T-cell (primary cell): ENCODE measurements at places on chromosomes 6 and 20. TPM values are rescaled to one million over a fixed set of nuclear protein-coding genes. Genes with fewer than 3 reads are reported as not detected.

Gene TCP11
- total RNA-seq, result not detected

Gene PACRG
- 0.20 TPM for total RNA-seq

Gene OR2H2
- not detected for total RNA-seq

Gene PGM3
- 18.8 TPM for total RNA-seq

Gene SCAND1
- 63.0 TPM for total RNA-seq

Gene TPMT
- total RNA-seq, result 6.5 TPM

Gene ERVFRD-1
- 0.10 TPM for total RNA-seq

Gene CDSN
- total RNA-seq, result not detected

Gene GHRH
- not detected for total RNA-seq

Gene TSBP1
- total RNA-seq, result not detected

GRCh38 chr20:35264755-35265154 lies 13.2 kb downstream of the MMP24OS start:
- peaks cover 43% of the 10 kb centered on the region for H3K36me3 ChIP-seq
- no peak overlapping the region for H3K4me3 ChIP-seq
- H3K4me1 ChIP-seq, result no peaks in the 10 kb centered on the region
- no peak overlapping the region for H3K27ac ChIP-seq
- no peak for DNase-seq

GRCh38 chr6:133501675-133502270 lies 260.6 kb downstream of the EYA4 start:
- no peaks in the 10 kb centered on the region for H3K4me1 ChIP-seq
- H3K36me3 ChIP-seq, result no peaks in the 10 kb centered on the region
- no peaks in the 10 kb centered on the region for H3K27me3 ChIP-seq

- DNase-seq, result peak; percentile 40
- H3K4me3 ChIP-seq, result peak overlapping the region; percentile 90
- H3K36me3 ChIP-seq, result no peaks in the 10 kb centered on the region
- H3K27ac ChIP-seq, result peak overlapping the region; percentile 77
Observed at GRCh38 chr6:37171201-37171969, 1.4 kb downstream of the PIM1 start.

- DNase-seq, result peak; percentile 16
- no peak overlapping the region for H3K4me3 ChIP-seq
- no peaks in the 10 kb centered on the region for H3K36me3 ChIP-seq
- peaks cover 22% of the 10 kb centered on the region for H3K4me1 ChIP-seq
Observed at GRCh38 chr6:134529921-134530320, 212.0 kb upstream of the SGK1 start.

DNA sequence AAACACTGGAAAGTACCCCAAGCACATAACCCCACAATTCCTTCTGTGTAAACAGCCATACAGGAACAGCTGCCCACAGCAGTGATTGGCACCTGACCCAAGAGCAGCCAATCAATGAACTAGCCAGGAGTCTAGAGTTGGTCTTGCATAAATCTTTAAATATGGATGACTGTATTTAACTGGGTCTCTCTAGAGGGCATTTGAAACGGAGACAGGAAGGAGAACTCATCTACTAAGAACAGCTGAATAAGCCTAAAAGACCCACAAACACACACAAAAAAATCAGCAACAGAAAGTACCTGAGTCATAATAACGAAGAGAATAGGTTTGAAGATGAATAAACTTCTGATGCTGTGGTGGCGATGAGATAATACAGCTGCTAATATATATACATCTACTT lies 49.0 kb upstream of the ASF1A start:
- no peaks in the 10 kb centered on the region for H3K27me3 ChIP-seq
- DNase-seq, result no peak
- H3K4me1 ChIP-seq, result no peaks in the 10 kb centered on the region

GRCh38 chr6:79066330-79066729 lies 11.7 kb downstream of the PHIP start:
- no peak overlapping the region for H3K4me3 ChIP-seq
- no peak overlapping the region for H3K27ac ChIP-seq
- no peak for DNase-seq
- peaks cover 10% of the 10 kb centered on the region for H3K36me3 ChIP-seq
- H3K4me1 ChIP-seq, result no peaks in the 10 kb centered on the region
- H3K27me3 ChIP-seq, result no peaks in the 10 kb centered on the region

DNA sequence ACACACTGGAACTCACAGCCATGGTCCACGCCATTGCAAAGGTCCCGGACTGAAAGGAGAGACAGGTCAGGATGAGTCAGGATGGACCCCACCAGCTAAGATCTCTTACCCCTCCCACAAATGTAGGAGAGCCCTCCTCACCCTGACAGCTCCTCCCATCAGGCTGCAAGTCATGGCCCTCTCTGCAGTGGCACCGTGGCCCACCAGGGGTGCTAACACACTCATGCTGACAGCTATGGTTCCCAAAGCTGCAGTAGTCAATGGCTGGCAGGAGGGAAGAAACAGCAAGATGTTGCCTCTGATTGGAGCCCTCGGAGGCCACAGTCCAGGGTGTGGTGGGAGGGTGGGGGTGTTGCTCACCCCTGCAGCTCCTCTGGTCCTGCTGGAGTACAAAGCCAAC lies 5.7 kb upstream of the RBPJL start:
- no peak for DNase-seq
- H3K27me3 ChIP-seq, result peaks cover 46% of the 10 kb centered on the region
- no peak overlapping the region for H3K4me3 ChIP-seq
- H3K36me3 ChIP-seq, result no peaks in the 10 kb centered on the region
- no peaks in the 10 kb centered on the region for H3K4me1 ChIP-seq

- no peak overlapping the region for H3K4me3 ChIP-seq
- no peaks in the 10 kb centered on the region for H3K36me3 ChIP-seq
- H3K27ac ChIP-seq, result no peak overlapping the region
- peak; percentile 3 for DNase-seq
- no peaks in the 10 kb centered on the region for H3K27me3 ChIP-seq
- no peaks in the 10 kb centered on the region for H3K4me1 ChIP-seq
Observed at GRCh38 chr6:140671926-140672325, 1297.5 kb upstream of the CITED2 start.

- H3K4me3 ChIP-seq, result no peak overlapping the region
- no peak for DNase-seq
- no peaks in the 10 kb centered on the region for H3K36me3 ChIP-seq
- H3K4me1 ChIP-seq, result no peaks in the 10 kb centered on the region
- H3K27me3 ChIP-seq, result peaks cover 2% of the 10 kb centered on the region
Observed at GRCh38 chr20:17752459-17752858, 52.7 kb downstream of the BANF2 start.

DNA sequence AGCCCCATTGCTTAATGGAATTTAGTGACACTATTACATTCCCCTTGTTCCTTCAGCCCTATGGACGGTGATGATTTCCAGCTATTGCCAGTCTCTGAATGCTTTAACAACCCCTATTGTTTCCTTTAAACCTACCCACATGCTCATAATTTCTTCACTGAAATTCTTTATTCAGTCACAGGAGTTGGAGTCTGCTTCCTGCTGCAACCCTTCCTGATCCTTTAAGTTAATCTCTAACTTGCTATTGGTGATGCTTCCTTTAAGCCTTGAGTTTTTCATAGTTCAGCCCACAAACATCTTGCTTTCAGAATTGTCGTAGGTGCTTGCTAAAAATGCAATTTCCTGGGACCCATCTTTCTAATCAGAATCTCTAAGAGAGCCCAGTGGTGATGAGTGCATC lies 66.3 kb upstream of the TNFAIP3 start:
- no peaks in the 10 kb centered on the region for H3K36me3 ChIP-seq
- H3K27ac ChIP-seq, result no peak overlapping the region
- no peak overlapping the region for H3K4me3 ChIP-seq
- H3K4me1 ChIP-seq, result peaks cover 22% of the 10 kb centered on the region
- DNase-seq, result no peak

DNA sequence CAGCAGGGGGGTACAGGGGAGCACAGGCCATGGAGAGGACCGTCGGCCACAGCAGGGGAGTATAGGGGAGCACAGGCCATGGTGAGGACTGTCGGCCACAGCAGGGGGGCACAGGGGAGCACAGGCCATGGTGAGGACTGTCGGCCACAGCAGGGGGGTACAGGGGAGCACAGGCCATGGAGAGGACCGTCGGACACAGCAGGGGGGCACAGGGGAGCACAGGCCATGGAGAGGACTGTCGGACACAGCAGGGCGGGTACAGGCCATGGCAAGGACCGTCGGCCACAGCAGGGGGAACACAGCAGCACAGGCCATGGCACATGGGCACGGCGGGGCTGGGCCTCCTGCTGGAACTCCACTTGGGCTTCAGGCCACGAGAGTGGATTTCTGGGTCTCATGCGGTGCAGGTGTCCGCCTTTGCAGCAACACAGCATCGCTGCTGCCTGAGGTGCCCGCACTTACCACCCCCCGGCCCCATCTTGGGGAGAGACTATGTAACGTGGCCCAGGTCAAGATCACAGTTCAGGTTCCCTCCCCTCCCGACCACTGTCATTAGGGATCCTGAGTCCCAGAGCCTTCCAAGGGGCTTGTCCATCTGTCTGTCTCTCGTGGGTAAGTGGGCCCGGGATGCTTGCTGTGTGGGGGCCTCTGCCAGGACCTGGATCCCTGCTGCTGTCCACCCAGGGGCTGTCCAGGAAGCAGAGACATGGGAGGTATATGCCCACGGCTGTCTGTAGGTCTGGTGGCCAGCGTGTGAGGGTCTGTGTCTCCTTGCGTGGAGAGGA lies 2.5 kb downstream of the NPBWR2 start:
- H3K27me3 ChIP-seq, result no peaks in the 10 kb centered on the region
- DNase-seq, result no peak
- H3K27ac ChIP-seq, result no peak overlapping the region
- peaks cover 2% of the 10 kb centered on the region for H3K4me1 ChIP-seq

GRCh38 chr6:111985202-111985731 lies 68.6 kb upstream of the CCN6 start:
- DNase-seq, result no peak
- no peaks in the 10 kb centered on the region for H3K36me3 ChIP-seq
- no peaks in the 10 kb centered on the region for H3K27me3 ChIP-seq
- no peak overlapping the region for H3K4me3 ChIP-seq
- H3K4me1 ChIP-seq, result peaks cover 58% of the 10 kb centered on the region

DNA sequence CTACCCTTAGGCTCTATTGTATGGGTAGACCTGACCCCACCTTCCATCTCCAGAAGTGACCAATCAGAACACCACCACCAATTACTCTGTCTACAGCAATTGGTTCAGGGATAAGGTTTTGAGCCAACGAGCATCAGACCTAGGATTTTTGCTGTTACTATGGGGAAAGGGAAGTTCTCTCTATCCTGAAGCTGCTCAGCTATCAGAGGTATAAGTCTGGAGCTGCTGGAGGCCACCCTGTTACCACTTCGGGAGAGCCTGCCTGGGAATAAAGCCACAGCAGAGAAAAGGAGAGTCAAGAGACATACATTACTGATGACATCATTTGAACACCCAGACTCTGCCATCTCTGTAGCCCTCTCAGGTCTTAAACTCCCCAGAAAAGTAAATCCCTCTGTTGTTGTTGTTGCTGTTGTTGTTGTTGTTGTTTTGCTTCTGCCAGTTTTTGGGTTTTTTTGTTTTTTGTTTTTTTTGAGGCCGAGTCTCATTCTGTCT lies 94.5 kb downstream of the PREX1 start:
- DNase-seq, result no peak
- H3K27me3 ChIP-seq, result no peaks in the 10 kb centered on the region

DNA sequence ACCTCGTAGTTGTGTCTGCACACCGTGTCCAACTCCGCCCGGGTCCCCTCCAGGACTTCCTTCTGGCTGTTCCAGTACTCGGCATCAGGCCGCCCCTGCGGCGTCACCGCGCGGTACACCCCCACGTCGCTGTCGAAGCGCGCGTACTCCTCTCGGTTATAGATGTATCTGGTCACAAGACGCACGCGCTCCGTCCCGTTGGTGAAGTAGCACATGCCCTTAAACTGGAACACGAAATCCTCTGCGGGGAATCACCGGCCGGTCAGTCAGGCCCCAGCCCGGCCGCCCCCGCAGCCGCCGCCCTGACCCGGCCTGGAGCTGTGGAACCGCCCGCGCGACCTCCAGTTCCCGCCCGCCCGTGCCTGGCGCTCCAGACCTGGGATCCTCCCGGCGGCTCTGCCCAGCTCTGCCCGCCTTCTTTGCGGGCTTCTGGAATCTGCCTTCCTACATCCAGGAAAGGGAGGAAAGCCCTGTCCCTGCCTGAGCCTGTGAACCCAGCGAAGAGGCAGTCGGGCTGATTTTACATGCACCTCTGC lies 1.6 kb downstream of the HLA-DQB1 start:
- H3K36me3 ChIP-seq, result no peaks in the 10 kb centered on the region
- no peak for DNase-seq
- H3K27ac ChIP-seq, result no peak overlapping the region

GRCh38 chr6:24283043-24283985 lies 74.5 kb downstream of the DCDC2 start:
- no peaks in the 10 kb centered on the region for H3K36me3 ChIP-seq
- H3K4me1 ChIP-seq, result peaks cover 4% of the 10 kb centered on the region
- H3K27ac ChIP-seq, result no peak overlapping the region
- no peak overlapping the region for H3K4me3 ChIP-seq

DNA sequence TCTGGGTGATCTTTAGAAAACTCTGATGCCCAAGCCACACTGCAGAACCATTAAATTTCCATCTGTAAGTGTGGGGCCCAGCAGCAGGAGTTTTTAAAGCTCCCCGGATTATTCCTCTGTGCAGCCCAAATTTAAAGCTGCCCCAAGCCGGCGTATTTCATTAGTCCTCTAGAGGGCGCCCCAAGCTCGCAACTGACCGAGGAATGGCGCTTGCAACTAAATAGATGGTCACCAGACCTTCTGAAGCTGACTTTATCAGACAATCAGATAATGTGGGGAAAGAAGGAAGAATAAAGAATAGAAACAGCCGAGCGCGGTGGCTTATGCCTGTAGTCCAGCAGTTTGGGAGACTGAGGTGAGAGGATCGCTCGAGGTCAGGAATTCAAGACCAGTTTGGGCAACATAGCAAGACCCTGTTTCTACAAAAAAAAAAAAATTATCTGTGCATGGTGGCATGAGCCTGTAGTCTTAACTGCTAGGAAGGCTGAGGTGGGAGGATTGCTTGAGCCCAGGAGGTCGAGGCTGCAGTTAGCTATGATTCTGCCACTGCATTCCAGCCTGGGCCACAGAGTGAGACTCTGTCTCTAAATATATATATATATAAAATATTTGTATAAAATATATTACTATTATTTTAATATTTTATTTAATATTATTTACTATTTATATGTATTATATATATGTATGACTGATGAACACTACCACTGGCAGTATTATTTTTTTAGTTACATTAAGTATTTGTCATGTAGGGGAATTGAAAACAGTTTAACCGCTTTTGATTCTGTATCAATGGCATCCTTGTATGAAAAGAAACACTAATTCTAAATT lies 56.0 kb downstream of the OTOR start:
- no peak overlapping the region for H3K27ac ChIP-seq
- no peaks in the 10 kb centered on the region for H3K4me1 ChIP-seq
- no peak overlapping the region for H3K4me3 ChIP-seq
